ENCODE measurements at places on chromosomes 6 and 20.

DNA sequence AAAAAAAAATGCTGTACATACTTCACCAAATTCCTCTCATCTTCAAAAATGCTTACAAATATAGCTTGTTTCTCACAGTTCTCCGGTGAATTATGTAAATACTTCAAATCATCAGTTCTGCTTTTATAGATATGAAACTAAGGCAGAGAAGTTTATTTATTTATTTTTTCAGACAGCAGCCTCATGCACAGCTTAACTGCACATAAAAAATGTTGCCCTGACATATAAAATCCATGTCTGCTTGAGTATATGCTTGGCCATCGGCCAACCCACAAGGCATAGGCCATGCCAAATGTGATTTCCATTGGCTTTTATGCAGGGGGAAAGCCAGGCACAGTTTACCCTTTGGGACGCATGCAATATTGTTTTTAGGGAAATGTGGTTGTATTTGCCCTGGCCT is 57.3 kb upstream of the PHACTR2 start:
- DNase-seq = peak; percentile 26

GRCh38 chr6:108782179-108783041 is 65.8 kb upstream of the ARMC2 start:
- peak; percentile 41 for DNase-seq

DNA sequence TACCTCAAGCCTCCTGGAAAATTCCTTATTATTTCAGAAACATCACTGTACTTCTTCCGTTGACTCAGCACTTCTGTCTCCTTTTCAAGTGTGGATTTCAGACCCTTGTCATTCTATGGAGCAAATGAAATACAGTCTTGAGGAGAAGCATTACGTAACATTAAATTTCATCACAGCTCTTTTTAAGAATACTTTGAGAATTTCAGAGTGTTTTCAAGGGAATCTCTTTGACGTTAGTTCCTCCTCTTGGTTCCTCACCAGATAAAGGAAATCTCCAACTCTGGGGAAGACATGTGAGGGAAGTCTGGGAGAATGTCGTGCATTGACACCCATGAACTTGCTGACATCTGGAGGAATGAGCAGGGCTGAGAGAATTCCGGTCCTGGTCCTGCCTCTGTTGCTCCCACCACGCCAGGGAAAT is 32.3 kb downstream of the UST start:
- no peak for DNase-seq

GRCh38 chr20:1827974-1828785 is 67.0 kb upstream of the SIRPA start:
- no peak for DNase-seq

GRCh38 chr6:45552536-45552935 is 174.8 kb upstream of the SUPT3H start:
- no peak for DNase-seq

- DNase-seq = no peak
These were observed 87.1 kb downstream of the TMEM242 start for GRCh38 chr6:157236040-157236725.

DNA sequence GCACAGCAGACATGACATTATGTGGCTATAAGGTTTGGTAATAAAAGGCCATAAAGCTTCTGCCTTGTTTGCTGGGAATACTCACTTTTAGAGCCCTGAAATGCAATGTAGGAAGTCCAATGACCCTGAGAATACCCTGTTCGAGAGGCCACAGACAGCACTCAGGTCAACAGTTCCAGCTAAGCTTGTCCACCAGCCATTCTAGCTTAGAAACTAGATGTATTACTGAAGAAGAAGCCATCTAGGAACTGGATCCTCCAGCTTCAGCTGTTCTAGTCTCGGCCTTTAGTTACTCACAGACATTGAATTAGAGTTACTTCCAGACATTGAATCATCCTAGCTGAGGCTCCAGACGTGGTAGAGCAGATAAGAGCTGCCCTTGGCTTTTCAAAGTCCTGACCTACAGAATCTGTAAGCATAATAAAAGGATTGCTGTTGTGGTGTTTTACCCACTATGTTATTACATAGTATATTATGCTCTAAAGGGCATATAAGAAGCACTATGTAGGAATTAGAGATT is 84.9 kb downstream of the MMS22L start:
- DNase-seq = no peak
